ENCODE measurements at places on chromosomes 4 and X.

DNA sequence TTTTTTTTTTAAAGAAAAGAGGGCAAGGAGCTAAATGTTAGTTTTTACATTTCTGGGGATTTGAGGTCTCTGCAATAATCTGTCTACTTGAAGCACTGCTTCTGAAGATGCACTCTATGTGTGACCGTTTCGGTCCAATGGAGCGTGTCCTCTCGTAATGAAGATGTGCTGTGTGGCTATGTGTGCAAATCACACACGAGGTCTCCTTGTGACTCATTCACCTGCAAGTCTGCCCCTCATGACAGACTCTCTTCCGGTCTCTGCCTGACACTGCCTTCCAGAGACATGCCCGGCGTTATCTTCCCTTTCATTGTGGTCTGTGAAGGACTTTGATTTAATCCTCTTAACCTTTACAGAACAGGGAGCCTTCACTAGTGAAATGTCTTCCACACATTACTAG lies 84.3 kb downstream of the TRAM1L1 start:
- no peak for DNase-seq

DNA sequence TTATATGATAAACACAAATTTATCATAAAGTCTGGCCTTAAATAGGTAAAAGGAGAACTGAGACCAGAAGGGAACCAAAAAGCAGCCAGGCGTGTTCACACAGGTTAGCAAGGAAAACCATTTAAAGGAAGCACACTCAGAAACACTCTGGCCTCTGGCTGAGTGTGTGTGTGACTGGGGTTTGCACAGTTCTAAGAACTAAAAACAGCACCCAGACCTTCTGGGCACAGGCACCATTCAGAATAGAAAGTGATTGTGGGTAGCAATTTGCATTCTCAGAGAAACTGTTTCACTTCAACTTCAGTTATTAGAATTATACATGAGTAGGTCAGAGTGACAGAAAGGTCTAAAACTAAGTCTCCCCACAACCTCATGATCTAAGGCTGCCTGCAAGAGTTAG lies 10.0 kb downstream of the GPR82 start:
- no peak for DNase-seq

DNA sequence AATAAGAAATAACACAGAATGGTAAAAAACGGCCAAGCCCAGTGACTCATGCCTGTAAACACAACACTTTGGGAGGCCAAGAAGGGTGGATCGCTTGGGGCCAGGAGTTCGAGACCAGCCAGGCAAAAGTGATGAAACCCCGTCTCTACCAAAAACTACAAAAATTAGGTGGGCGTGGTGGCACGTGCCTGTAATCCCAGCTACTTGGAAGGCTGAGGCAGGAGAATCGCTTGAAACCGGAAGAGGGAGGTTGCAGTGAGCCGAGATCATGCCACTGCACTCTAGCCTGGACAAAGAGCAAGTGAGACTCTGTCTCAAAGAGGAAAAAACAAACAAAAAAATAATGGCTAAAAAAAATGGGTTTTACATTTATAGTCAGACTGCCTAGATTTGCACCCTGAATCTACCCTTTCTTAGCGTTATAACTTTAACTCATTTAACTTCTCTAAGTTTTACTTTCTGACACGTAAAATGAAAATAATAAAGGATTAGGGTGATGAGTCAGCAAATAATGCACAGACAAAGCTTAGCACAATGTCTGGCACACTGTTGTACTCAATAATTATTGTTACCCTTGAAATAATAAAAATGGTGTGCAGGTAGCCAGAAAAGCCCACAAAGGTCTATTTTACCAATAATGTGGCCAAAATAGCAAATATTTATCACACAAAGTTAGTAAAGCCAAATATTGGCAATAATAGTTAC lies 55.0 kb downstream of the ATP11C start:
- no peak for DNase-seq

- no peak for DNase-seq
Measured at GRCh38 chr4:100780126-100780525, 262.3 kb upstream of the EMCN start.

GRCh38 chr4:147801820-147802219 lies 69.9 kb downstream of the ARHGAP10 start:
- no peak for DNase-seq

DNA sequence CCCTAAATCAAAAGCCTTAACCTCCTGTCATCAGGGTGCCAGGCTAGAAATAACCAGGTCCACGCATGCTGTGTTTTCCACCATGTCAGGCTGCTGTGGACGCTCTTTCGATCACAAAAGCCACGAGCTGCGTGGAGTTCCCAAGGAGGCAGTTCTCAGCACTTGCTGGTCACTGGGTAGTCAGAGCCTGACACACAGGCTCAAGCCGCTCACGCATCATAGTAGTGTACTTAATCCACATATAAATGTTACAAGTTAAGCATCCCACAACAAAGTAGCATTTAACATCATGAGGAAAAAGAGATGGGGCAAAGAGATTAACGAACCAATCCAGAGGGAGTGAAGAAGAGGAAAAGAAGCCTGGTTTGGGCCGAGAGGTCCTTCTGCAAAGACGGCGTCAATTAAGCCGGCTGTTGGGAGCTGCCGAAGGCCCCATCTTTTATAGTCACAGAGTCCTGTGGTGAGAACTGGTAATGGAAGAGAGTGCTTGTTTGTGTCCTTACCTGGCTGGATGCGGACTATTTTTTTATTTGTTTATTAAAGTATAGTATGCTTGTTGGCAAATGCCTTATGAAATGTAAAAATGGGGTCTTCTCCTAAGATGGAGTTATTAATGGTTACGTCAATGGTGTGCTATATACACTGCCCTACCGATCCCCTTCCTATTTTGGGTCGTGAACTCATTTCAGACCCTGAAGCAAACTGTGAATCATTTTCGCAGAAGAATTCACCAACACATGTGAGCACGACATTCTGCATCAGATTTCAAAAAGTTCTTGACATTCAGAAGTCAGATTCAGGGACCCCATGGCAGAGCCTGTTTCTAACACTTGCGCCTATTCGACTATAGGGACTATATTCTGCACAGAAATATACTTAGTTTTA lies 675 bp downstream of the PRIMPOL start:
- DNase-seq, result no peak

- DNase-seq, result no peak
Measured at GRCh38 chr4:48967631-48968030, 18.4 kb upstream of the CWH43 start.

DNA sequence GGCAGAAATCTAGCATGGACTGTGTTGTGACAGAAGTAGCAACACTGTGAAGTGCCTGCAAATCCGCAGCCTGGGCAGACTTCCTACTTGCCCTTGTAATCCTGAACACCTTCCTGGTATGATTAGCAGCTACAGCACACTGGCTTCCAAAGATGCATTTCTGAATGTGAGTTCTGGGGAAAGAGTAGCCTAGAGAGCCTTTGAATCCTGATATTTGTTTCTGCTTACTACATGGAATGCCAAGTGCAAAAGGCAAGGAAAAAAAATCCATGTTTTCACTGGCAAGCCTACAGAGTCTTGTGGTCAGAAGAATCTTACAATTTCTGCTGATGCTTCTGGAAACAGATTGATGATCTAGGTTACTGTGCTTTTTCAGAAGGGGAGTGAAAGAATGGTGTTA lies 223.7 kb downstream of the COL25A1 start:
- no peak for DNase-seq

DNA sequence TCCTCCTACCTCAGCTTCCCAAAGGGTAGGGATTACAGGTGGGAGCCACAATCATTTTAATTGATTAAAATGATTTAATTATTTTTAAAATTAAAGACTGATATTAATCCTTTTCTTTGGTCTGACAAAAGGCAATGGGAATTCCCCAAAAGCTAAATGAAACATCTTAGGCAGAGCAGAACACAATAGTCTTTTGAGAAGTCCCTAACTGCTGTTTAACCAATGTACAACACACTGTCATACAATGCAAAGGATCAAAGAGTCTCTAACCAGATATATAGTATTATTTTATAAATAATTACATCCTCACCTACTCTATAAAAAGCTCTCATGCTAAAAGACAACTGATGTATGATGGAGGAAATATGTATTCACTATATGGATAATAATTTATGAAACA lies 47.0 kb downstream of the THAP9 start:
- no peak for DNase-seq

DNA sequence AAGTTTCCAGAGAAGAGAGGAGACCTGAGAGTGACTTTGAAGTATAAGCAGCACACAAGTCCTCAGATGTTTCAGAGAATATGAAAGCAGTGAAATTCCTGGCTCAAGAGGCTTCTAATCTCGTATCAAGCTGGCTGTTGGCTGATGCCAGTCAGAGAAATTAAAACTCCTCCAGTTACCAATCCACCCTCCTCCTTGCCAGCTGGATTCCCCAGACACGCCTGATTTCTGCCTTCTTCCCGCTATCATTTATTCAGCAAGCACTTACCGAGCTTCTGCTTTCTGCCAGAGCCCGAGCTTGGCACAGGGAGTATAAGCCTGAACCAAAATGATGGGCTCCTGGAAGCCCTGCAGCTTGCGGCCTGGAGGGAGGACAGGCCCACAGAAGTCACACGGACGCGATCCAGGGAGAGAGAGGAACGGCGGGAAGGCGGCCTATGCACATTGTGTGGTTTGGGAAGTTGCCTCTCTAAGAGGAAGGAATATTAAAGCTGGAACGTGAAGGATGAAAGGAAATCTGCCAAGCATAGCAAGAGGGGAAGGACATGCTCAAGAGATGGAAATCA lies 102.4 kb upstream of the TBL1X start:
- no peak for DNase-seq

DNA sequence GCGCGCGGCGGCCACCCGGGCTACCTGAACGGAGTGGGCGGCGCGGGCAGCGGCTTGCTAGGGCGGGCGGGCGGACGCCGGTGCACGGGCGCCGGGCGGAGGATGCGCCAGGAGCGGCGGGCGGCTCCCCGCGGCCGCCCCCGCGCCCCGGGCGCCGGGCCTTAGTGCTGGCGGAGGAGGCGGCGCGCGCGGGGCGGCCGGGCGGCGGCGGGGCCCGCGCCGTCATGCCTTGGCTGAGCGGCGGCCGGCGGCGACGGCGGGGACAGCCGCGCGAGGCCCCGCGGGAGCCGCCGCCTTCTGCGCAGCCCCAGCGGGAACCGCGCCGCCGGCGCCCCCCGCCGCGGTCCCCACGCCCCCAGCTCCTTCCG lies 48.2 kb downstream of the CLDN34 start:
- no peak for DNase-seq

DNA sequence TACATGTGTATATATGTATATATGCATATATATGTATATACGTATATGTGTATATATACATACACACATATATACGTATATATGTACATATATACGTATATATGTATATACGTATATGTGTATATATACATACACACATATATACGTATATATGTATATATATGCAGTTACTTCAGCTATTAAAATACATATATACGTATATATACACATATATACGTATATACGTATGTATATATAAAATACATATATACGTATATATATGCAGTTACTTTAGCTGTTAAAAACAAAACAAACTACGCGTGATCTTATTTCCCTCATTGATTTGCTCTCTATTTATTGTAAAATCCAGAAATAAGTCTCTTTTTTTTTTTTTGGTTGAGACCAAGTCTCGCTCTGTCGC lies 13.9 kb downstream of the TXK start:
- DNase-seq, result no peak

GRCh38 chrX:15570145-15570544 lies 30.6 kb downstream of the ACE2 start:
- DNase-seq, result no peak

GRCh38 chrX:136067966-136068365 lies 79.4 kb upstream of the FHL1 start:
- no peak for DNase-seq

- no peak for DNase-seq
Measured at GRCh38 chrX:124018023-124018422, 56.5 kb downstream of the STAG2 start.
